Stimulated activated CD4-positive, alpha-beta T cell treated with anti-CD3 and anti-CD28 coated beads, TNF-alpha, amount 100 ng/mL, for 48 hours (primary cell): ENCODE measurements at places on chromosomes 12 and 14.
A peak's percentile ranks its signal among the peaks of the same experiment; 100 is the strongest.

GRCh38 chr12:120006258-120006975 is 17.4 kb downstream of the BICDL1 start:
- DNase-seq: no peak

GRCh38 chr12:89347325-89347829 is 4.9 kb downstream of the DUSP6 start:
- DNase-seq: no peak

DNA sequence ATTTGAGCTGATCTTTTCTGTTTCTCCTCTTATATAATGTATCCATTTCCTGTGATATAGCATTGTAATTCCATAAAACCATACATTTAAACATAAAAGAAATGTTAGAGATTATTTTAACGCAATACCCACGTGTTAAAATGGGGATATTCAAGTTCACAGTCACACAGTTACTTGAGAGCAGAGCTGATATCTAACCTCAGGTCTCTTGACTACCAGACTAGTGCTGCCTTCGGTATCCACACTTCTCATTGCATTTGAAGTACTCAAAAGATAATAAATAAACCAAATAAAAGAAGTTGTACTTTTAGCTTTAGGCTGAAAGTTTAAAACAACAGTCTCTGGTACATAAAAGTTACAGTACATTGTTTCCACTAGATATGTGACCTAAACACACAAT is 2.9 kb downstream of the CLECL1 start:
- DNase-seq: no peak

- DNase-seq: no peak
Measured at GRCh38 chr12:55681142-55682077, 26.3 kb downstream of the ITGA7 start.

GRCh38 chr12:69511016-69511415 is 40.8 kb downstream of the FRS2 start:
- no peak for DNase-seq

DNA sequence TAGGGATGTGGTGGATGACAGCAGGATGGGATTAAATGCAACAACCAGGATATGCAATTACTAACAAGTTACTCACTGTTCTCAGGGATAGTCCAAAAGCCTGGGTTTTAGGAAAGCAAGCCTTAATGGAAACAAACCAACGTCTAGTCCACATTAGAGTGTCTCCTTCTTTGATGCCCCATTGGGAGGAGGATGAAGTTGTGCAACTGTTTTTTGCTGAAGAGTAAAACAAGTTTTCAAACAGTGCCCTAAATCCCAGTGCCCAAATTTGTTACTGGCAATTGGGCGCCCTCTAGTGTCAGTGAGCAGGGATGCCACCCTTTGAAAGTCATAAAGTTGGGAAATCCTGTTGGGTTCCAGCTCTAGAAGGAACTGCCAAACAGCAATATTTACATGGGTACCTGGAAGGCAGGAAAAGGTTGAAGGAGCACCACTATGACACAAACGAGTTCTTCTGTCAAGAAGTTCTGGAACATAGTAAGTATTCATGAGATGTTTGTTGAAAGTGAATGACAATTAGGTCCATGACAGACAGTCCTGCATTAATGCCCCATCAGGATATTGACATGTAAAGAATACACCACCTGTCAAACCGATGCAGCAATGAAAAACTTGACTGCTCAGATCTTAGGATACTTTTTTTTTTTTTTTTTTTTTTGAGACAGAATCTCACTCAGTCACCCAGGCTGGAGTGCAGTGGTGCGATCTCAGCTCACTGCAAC is 11.1 kb upstream of the DPF3 start:
- DNase-seq: peak; percentile 29

DNA sequence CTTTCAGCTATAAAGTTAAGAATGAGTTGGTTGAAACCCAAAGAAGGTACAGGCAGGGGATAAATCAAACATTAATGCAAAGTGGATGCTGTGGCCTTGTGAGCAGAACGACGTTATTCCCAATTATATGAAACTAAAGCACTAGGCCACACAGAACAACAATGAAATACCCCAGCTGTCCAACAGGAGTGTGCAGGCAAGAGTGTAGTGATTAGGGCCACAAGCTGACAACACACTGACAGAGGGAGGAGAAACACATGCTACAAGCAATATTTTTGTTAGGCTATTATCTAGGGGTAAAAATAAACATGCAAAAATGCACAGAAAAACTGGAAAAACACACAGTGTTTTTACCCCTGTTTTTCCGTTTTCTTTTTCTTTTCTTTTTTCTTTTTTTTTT is 15.0 kb downstream of the MAP3K9 start:
- DNase-seq: no peak

DNA sequence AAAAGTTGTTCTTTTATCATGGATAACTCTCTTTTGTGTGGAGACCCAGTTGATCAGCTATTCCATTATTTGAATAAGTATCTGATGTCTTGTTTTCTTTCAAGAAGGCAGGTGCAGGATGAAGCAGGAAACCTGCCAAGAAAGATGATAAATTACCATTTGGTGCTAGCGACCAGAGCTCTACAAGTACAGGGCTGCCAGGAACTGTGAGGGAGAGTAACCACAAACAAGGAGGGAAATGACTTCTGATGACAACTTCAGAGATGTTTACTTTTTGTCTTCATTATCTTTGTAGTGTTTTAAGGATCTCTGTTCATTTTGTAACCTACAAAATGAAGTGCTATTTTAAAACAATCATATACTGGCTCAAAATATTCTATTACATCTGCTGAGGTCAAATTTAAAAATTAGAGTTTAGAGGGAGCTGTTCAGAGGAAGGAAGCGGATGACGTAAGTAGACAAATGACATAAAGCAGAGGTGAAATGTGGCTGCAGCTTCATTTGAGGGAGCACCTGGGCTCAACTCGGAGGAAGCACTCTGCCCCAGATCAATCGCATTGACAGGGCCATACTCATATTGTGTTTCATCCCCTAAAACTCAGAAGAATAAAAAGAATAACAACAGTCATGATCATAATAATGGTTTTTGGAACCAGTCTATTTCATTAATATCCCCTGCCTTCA is 226.8 kb downstream of the C12orf42 start:
- DNase-seq: no peak

- DNase-seq: no peak
Measured at GRCh38 chr14:80867091-80867490, 74.4 kb downstream of the CEP128 start.

DNA sequence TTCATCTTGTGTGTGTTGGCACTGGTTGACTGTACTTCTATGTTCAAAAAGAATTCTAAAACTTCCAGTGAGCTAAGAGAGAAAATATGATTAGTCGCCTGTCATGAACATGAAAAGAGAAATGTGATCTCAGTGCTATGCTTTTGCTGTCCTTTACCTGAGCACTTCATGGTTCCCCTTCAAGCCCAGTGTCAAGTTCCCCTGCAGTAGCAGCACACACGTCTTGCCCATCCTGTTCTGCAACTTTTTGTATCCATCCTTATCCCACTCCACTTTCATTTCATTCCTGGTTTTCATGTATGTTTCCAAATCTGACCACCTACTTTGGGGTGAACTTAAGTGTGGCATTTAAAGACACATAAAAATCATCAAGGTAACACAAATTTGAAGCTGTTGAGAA is 848.0 kb upstream of the USP15 start:
- no peak for DNase-seq

DNA sequence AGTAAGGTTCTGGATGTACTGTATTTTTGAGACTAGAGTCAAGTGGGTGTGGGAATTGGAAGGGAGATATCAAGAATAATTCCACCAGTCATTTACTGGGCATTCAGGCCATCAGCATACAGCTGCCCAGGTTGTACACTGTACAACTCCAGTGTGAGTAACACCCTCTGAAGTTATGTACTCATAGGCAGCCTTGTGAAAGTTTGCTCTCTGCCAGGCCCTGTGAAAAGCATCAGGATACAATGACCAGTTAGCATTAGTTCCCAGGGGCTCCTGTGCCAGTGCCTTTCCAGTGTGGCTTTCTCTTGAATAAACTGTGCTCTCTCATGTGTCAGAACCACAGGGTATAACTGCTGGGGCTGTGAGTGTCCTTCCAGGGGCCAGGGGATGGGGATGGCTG is 89.7 kb downstream of the LGMN start:
- no peak for DNase-seq

DNA sequence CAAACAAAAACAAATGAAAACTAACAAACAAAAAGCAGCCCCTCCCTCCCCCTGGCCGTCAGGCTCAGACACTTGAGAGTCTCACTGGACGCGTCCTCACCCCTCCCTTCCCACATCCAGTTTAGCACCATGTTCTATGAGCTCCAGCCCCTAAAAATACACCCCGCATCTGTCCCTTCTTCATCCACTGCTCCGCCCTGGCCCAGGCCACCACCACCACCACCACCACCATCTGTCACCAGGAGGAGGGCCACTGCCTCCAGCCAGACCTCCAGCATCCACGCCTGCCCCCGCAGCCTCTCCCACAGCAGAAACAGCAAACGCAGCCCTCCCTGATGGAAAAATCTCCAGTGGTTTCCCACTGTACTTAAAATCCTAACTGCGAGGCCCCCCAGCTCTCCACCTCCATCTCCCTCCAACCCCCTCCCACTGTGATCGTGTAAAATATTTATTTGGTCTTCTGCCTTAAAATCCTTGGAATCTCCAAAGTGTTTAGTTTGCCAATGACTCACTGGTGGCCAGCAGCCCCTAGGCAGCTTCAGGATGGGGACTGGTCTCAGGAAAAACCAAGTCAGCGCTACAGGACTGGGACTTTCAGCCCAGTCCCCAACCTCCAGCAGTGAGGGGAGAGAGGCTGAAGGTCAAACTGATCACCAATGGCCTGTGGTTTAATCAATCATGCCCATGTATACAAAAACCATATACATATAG is 95.1 kb downstream of the SCARB1 start:
- DNase-seq: no peak

GRCh38 chr12:132191715-132192553 is 47.7 kb downstream of the NOC4L start:
- DNase-seq: no peak

DNA sequence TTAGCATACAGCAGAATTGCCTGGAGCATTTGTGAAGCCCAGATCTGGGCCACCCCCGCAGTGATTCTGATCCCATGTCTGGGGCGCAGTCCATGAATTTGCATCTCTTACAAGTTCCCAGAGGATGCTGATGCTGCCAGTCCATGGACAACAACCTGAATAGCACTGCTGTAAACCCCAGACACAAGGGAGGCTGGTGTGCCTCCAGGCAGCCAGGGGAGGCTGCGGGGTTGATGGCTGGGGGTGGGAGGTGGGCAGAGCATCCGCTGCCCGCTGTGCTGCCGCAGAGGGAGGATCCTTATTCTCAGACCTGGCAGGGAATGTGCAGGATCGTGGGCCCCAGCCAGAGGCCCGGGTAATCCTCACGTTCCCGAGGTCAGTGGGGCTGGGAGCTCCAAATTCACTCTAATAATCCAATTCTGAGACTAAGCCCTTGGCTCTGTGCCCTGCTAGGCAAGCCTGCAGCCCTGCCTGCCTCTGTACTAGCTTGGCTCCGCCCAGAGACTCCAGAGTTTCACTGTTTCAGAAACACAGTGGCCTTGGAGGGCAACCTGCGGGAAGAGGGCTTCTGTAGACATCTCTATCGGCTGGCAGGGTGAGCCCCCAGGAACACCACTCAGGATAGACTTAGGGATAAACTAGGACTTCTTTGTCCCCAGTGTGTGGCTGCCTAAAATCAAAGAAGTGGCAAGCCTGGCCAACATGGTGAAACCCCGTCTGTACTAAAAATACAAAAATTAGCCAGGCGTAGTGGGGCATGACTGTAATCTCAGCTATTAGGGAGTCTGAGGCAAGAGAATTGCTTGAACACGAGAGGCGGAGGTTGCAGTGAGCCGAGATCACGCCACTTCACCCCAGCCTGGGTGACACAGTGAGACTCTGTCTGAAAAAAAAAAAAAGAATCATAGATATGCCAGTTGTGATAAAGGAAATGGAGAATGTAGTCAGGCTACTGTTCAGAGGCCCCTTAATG is 17.8 kb upstream of the MLEC start:
- no peak for DNase-seq

- DNase-seq: no peak
Measured at GRCh38 chr14:60189923-60190840, 25.0 kb upstream of the DHRS7 start.

DNA sequence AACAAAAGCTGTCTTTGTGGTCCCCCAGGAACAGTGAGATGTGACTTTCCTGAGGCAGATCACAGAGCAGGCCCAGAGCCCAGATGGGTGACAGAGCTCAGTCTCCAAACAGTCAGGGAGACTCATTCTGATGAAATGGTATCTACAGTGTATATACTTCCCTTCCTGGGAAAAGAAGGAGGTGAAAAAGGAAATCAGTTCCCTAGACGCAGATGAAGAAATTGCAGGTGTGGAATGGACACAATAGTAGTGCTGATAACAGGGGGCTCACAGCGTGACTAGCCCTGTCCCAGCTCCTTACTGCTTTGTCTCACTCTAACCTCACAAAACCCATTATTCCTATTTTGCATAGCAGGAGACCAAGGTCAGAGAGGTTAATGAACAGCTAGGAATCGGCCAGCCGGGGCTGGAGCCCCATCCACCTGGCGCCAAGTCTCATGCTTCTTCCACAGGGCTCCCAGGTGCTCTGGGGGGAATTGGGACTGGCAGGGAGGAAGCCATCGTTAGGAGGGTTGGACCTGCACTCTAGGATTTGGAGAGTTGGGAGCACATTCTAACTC is 11.9 kb downstream of the KCNH3 start:
- no peak for DNase-seq

DNA sequence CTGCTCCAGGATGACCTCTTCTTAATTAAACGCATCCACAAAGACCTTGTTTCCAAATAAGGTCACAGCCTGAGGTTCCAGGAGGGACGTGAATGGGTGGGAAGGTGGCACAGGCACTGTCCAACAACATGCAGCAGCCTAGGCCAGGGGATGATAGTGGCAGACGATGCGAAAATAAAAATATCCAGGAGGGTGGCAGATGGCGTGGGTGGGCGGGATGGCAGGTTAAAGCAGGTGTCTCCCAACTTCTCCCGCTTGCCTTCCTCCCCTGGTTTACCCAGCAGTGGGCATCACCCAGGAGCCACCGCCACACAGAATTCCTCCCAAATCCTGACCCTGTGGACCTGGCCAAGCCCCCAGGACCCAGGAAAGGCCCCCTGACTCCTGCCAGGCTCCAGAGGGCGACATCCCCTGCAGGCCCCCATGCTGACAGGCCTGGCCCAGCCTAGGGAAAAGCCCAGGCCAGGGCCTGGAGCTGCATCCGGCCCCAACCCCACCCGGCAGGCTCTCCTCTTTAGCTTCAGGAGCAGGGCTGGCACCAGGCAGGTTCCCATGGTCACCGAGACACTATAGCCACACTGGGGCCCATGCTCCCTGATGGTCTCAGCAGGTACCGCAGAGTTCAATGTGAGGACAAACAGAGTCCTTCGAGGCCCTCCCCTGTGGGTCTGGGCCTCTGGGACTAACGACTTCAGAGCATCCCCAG is 9.7 kb downstream of the NCOR2 start:
- DNase-seq: no peak
